Adipocyte (in vitro differentiated cells): ENCODE measurements at places on chromosomes 4 and X.

GRCh38 chr4:6854098-6854744, 55.4 kb upstream of the TBC1D14 start:
- DNase-seq = no peak

GRCh38 chr4:18645351-18645750, 623.8 kb upstream of the LCORL start:
- no peak for DNase-seq

DNA sequence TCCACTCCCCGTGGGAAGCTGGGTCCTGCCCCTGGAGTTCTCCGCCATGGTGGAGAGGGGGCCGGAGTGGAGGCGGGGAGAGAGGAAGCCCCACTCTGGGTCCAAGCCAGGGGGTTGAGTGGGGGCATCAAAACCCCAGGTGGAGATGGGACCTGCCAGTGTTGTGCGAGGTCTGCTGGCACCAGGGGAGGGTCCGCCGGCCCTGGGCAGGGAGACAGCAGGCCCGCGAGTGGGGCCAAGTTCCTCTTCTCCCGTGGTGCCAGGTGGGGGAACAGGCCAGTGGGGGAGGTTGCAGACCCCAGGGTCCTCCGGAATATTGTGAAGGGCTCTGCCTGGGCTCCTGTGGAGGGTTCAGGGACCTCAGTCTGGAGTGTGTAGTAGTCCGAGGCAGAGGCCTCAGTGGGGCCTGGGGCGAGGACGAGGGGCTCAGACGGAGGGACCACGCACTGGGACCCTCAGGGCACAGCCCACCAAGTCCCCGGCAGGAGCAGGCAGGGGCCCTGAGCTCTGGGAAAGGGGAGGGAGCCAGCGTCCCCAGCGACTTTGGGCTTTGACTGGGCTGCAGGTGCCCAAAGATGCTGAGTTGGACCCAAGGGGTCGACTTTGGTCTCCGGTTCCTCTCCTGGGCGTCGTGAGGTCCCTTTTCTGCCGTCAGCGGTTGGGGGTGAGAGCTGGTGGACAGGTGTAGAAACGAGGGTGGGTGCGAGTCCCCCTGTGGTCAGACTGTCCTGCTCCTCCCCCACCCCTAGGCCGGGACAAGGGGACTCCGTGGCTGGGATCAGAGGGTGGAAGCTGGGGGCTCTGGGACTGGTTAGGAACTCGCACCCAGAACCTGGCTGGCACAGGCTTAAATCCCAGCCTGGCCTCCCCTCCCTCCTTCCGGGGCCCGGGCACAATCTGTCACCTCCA, 43.8 kb upstream of the NKX1-1 start:
- no peak for DNase-seq

DNA sequence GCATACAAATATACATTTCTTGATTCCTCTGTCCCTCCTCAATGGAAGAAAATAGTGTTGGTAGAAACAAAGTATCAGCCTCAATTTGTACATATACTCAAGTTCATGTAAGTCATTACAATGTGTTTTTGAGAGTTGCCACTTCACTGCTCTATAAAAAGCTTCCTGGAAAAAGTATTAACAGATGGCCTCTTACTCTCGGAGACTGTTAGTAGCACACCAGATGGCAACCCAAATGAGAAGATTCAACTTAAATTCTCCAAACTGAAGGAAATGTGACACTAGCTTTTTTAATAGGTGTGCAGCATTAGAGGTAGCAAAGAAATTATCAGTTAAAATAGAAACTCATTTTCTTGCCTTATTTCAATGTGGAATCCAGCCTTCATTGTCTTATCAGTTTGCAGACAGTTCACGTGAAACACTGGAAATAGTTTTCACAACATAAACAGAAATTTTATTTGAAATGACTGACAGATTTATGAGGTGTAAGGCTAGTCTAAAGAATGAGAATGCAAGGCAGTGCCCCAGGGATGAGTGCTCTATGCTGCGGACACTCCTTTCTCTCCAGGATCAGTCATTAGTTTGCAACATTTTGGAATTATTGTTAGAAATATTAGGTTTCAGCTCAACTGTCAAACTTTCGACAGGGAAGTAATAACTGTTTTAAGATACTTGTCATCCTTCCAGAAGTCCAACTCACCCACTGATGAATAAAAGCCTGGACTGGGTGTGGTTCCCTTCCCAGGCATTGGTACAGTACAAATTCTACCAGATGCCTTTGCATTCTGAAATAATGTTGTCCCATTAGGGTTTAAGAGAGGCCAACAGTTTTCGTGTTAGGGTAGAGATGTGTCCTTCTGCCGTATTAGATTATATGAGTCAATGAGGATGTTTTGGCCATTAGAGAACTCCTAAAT, 50.9 kb downstream of the IDS start:
- no peak for DNase-seq

- DNase-seq = peak; percentile 71
Measured at GRCh38 chr4:82900066-82900410, 497 bp upstream of the THAP9 start.
